T-helper 22 cell (primary cell): ENCODE measurements at places on chromosomes 13 and 19.

DNA sequence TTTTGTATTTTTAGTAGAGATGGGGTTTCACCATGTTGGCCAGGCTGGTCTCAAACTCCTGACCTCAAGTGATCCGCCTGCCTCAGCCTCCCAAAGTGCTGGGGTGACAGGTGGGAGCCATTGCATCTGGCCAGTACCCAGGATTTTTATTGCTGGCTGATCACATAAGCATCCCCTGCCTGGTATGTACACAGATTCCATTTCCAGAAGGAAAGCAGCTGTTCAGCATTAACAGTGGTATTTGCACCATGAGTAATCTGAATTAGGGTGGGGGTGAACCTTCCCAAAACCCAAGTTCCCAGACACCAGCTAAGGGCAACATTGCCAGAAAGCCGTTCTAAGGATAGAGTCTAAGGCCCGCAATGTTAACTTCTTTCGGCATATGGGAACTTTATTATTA is 7.3 kb downstream of the ZNF555 start:
- DNase-seq: no peak

DNA sequence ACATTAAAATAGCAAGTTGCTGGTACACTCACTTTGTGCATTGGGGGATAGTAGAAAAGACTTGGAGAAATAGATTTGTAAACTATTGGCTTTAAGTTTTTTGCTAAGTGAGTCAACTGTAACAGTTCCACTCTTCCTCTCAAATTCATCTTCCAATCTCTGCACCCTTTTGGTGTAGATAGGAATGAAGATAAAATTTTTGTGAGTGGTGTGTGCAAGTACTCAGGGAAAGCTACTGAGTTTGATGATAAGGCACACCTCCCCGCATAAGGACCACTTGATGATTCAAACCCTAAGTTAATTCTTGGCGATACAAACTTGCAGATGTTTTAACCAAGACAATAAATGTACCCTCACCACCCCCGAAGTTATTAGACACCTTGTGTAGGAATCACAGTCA is 168.3 kb upstream of the SLITRK1 start:
- no peak for DNase-seq

GRCh38 chr13:90032841-90033493 is 1314.5 kb upstream of the MIR17HG start:
- DNase-seq: no peak

- DNase-seq: no peak
These were observed 6.7 kb upstream of the PLIN4 start for GRCh38 chr19:4524808-4525562.

GRCh38 chr13:114140131-114140905 is 7.9 kb upstream of the RASA3 start:
- DNase-seq: no peak

- DNase-seq: no peak
These were observed 70.9 kb upstream of the MCF2L start for GRCh38 chr13:112897956-112898620.

DNA sequence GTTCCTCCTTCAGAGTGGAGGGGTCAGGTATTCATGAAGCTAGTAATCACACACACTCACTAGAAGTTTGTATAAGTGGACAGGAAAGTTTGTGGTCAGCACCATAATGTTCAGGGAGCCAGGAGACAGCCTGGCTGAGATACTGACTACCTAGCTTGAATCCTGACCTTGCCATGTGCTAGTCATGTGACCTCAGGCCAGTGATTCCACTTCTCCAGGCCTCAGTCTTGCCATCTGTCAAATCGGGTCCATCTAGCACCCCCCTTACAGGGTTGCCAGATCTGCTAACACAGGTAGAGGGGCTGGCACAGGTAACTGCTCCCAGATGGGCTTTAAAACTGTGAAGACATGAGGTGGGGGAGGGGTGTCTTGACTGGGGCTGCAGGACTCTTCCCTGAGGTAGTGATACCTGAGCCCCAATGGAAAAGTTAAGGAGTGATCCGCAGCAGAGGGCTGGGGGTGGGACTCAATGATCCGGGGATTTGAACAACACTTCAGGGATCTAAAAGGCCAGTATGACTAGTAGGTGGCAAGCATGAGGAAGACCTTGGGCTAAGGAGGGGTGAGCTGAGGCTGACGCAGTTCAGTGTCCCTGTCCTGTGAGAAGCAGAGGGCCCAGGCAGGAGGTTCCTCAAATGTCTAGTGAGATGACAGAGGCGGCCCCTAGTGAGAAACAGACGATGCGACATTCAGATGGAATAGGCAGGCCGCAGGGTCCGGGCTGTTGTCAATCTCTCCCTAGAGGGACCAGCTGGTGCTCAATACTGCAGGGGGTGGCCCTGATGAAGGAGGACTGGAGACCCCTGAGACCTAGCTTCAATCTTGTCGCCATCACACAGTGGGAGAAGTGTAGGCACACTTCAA is 8.5 kb downstream of the ACTMAP start:
- DNase-seq: no peak
